ENCODE measurements at places on chromosomes 5 and 9.

GRCh38 chr9:110143485-110143884 is 64.5 kb downstream of the C9orf152 start:
- DNase-seq, result no peak

GRCh38 chr9:78468974-78469576 is 172.2 kb downstream of the PSAT1 start:
- no peak for DNase-seq

GRCh38 chr9:77679088-77679487 is 31.0 kb upstream of the GNA14 start:
- DNase-seq, result no peak

DNA sequence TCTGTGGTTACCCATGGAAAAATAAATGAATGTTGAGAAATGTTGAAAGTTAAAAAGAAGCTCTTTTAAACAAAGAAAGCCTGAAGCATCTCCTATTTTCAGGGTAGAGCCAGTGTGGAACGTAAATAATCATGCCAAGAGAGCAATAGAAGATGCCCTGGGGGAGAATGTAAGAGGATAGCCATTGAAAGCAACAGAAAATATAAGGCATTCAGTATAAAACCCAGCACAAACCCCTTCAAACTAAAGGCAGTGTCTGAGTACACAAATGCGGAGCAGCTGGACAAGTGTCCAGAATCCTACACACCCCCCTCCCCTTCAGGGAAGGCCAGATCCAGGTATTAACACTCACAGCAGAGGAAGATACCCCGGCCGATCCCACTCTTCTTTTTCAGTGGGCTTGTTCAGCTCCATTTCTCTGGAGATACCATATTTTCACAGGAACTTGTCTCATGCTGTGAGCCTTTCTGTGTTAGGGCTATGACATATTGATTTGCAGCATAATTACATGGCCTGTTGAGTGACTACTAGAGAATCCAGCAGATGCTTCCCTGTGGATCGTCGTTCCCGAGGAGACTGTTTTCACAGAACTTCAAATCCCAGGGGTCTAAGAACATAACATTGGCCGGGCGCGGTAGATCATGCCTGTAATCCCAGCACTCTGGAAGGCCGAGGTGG is 101.2 kb downstream of the PLK2 start:
- no peak for DNase-seq

DNA sequence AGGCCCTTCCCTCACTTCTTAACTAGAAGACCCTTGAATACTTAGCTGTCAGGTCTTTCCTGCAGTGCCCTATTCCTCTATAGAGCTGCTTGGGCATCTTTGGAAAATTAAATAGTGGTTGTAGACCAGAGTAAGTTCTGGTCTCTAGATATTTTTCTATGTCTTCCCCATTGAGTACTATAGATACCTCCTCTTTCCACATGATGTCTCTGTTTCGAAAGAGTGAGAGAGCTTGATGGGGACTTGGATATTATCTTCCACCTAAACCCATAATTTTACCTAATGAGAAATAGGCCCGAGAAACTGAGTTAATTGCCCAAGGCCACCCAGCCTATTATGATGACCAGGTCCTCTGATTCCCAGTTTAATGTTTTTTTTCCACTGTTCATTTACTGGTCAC is 40.2 kb downstream of the SPEF2 start:
- no peak for DNase-seq

DNA sequence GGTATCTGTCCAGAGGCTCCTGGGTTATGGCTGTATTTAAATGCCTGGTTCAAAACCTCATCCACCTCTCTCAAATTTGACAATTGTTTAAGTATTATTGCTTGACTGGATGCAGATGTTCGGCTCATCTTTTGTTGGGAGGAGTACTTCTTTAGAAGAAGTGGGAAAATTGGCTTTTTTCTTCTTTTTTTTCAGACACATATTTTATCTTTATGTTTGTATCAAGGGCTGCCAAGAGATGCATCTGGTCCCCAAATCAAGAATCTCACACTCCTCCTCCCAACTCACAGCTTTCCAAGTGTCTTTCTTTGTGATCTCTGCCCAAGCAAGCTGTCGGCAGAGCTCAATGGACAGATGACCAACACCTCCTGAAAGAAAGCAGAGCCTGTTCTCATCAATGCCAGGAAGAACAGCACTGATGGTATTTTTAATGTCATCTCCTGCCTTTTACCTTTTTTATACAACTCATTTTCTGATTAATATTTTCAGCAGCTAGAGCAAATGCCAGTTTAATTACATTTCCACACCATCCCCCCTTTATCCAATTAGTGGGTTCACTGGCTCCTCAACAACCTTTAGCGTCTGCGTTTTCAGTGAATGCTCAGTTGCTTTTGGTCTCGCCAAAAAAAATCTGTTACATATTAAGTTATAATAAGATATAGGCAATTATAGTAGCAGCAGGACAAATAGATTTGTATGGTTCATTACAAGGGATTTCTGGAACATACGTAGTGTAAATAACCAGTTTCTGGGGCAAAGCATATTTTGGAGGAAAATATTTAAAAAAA is 110.3 kb upstream of the SLIT3 start:
- DNase-seq, result no peak

DNA sequence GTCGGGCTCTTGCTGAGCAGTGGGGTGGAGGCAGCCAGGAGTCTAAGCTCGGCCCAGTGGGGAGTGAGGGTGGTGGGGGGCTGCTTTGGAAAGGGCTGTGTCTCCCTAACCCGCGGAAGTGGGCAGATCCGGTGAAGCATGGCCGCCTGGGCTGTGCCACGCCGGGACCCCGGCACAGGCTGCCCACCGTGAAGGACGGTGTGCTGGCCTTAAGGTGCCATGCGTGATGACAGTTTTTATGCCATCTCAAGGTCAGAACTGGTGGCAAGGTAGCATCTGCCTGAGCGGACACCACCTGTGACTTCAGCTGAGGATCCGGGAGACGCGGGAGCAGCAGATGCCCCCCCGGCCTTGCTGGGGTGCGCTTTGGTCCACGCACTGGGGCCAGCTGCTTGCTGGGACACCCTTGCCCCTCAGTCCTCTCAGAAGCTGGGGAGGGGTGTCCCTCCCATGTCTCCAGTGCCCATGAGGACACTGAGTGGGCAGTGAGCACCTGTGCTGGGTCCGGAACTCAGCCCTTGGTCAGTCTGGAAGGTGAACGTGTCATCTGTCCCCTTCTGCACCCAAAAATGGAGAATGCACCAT is 53.9 kb downstream of the AHRR start:
- DNase-seq, result peak; percentile 14

- no peak for DNase-seq
These were observed 24.8 kb downstream of the FYB1 start for GRCh38 chr5:39194466-39195136.

All from activated CD8-positive, alpha-beta memory T cell treated with anti-CD3 and anti-CD28 coated beads, Interleukin-2, amount 50 U/mL, for 4 hours (primary cell).